ENCODE measurements at places on chromosomes 3 and 15. TPM values are rescaled to one million over a fixed set of nuclear protein-coding genes. Genes with fewer than 3 reads are reported as not detected.

CD80 gene
- total RNA-seq, result 0.33 TPM

GABRA5 gene
- total RNA-seq, result not detected

RYK gene
- 95.1 TPM for total RNA-seq

UROC1 gene
- not detected for total RNA-seq

ISLR gene
- total RNA-seq, result 202 TPM

ITGB5 gene
- 167 TPM for total RNA-seq

CLSTN2 gene
- total RNA-seq, result 0.29 TPM

CNTN4 gene
- not detected for total RNA-seq

SCN11A gene
- total RNA-seq, result under 0.01 TPM

FETUB gene
- not detected for total RNA-seq

LRRC57 gene
- total RNA-seq, result 16.9 TPM

BFSP2 gene
- total RNA-seq, result not detected

CLRN1 gene
- not detected for total RNA-seq

RUBCN gene
- 12.5 TPM for total RNA-seq

SLC2A2 gene
- not detected for total RNA-seq

CTXN2 gene
- total RNA-seq, result not detected

PLA2G4F gene
- not detected for total RNA-seq

MAPKAPK3 gene
- total RNA-seq, result 38.0 TPM

ZWILCH gene
- 28.7 TPM for total RNA-seq

NEIL1 gene
- 12.9 TPM for total RNA-seq

ATP10A gene
- total RNA-seq, result 5.8 TPM

FAM43A gene
- 13.1 TPM for total RNA-seq

SCAMP5 gene
- 2.2 TPM for total RNA-seq

SLC24A5 gene
- not detected for total RNA-seq

GUCA1C gene
- not detected for total RNA-seq

EAF2 gene
- total RNA-seq, result 0.87 TPM

RPS27L gene
- total RNA-seq, result 373 TPM

CCDC32 gene
- 23.7 TPM for total RNA-seq

EOGT gene
- 44.1 TPM for total RNA-seq

HYAL1 gene
- total RNA-seq, result 6.1 TPM

TCF12 gene
- total RNA-seq, result 231 TPM

LRTM1 gene
- total RNA-seq, result not detected

CAMKV gene
- total RNA-seq, result not detected

TMEM207 gene
- not detected for total RNA-seq

TTLL13 gene
- total RNA-seq, result not detected

ITPKA gene
- 5.5 TPM for total RNA-seq

SLC12A1 gene
- not detected for total RNA-seq

FANCD2OS gene
- not detected for total RNA-seq
